ENCODE measurements at places on chromosomes 1 and 21.

GRCh38 chr21:46266946-46267345 is 18.5 kb downstream of the MCM3AP start:
- DNase-seq = no peak

DNA sequence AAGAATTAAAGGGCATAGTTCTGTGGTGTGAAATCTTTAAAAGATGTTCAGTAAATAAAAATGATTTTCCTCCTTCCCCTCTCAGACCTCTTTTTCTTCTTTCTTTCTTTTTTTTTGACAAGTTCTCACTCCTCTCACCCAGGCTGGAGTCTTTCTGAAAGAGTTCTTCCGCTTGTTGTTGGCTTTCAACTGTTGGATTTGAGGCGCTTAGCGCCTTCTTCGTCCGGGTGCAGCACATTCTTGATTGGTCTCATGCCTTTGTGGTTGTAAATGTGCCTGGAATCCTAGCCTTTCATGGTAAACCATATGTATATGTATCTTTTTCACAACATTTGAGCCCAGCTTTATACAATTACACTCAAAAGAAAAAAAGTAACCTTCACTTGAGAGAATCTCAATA is 980 bp upstream of the METTL18 start:
- DNase-seq = no peak

DNA sequence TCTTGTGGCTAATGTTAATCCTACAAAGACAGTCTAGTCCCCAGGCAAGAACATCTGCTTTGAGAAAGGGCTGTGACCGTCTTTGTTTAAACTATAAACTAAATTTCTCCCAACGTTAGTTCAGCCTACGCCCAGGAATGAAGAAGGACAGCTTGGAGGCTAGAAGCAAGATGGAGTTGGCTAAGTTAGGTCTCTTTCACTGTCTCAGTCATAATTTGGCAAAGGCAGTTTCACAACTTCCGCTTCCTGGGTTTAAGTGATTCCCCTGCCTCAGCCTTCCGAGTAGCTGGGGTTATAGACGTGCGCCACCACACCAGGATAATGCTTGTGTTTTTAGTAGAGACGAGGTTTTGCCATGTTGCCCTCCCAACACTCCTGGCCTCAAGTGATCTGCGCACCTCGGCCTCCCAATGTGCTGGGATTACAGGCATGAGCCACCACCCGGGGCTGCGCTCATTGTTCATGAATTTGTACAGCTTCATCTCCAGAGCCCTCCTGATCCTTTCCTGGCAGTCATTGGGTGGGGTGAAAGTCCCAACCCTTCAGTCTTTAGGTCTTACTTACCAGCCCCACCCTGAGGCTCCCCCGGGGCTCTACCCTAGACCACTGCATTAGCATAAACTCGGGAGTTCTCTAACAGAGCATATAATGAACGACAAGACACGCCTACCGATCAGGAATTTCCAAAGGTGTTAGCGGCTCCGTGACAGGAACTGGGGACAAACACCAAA is 4.9 kb upstream of the MASP2 start:
- no peak for DNase-seq

GRCh38 chr1:200907611-200908097 is 13.0 kb downstream of the INAVA start:
- no peak for DNase-seq
